ENCODE measurements at places on chromosomes 13 and 19.

- DNase-seq: peak; percentile 28
Measured at GRCh38 chr13:48493851-48494250, 39.0 kb downstream of the RCBTB2 start.

- no peak for DNase-seq
Measured at GRCh38 chr13:74068471-74068870, 65.7 kb downstream of the KLF12 start.

DNA sequence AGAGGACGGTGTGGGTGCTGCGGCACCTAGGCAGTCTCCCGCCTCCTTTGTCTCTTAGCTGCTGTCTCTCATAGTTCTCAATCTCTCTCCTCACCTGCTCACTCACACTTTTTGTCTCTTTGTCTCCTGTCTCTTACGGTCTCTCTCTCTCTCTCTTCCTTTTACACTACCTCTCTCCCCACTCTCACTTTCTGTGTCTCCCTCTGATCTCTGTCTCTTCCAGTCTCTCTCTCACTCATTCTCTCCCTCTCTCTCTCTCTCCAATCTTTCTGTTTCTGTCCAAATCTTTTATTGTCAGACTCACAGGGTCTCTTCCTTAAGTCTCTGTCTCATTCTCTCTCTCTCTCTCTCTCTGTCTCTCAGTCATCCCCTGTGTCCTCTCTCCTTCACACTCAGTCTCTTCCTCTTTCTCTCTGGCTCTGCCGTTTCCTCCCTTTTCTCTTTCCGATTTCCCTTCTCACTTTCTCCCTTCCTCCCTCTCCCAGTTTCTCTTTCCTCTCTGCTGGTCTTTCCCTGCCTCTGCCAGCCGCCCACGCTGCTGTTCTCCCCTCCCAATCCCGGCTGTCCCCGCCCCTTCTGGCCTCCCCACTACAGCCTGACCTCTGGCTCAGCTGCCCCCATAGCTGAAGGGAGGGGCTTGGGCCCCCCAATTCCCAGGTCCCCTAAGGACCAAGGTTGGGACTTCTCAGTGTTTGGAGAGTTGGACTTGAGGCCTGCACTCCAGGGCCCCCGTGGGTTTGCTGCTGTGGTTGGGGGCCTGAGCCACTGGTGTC is at the start of gene PLEKHA4:
Gene PLEKHA4, minus strand, starts transcription at position 504 of the 773 bp plus-strand sequence. CDS start 997 bp downstream, outside the sequence.
- DNase-seq: peak; percentile 76

GRCh38 chr19:1133471-1133929 is 29.7 kb downstream of the GPX4 start:
- peak; percentile 26 for DNase-seq

DNA sequence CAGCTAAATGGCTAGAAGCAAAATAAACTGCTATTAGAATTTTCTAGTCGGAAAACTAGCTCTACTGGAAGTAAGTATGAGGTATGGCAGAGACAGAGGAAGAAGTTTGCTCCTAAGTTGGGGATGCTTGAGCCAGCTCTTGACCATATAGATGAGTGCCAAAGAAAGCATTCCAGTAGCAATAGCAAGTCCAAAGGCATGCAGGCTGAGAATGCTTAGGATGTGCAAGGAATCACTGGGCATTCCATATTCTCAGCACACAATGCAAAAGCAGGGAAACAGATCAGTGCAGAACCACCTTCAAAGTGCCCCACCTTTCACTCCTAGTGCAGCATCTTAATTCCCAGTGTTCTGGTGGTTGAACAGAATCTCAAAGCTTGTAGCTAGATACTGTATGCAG is 32.9 kb downstream of the SERTM1 start:
- DNase-seq: peak; percentile 83

DNA sequence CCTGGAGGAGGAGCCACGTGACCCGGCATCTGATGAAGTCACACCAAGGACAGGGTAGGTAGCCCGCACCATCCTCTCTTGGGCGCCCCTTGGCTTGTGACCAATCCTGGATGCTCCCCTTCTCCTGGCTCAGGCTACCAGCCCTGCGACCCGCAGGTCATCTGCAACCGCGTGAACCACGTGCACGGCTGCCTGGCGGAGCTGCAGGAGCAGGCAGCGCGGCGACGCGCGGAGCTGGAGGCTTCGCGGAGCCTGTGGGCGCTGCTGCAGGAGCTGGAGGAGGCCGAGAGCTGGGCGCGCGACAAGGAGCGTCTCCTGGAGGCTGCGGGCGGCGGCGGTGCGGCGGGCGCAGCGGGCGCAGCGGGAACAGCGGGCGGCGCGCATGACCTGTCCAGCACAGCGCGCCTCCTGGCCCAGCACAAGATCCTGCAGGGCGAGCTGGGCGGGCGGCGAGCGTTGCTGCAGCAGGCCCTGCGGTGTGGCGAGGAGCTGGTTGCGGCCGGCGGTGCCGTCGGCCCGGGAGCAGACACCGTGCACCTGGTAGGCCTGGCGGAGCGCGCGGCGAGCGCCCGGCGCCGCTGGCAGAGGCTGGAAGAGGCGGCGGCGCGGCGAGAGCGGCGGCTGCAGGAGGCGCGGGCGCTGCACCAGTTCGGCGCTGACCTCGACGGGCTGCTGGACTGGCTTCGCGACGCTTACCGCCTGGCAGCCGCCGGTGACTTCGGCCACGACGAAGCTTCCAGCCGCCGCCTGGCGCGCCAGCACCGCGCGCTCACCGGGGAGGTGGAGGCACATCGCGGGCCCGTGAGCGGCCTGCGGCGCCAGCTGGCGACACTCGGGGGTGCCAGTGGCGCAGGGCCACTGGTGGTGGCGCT is 45.9 kb downstream of the SPTBN4 start:
- peak; percentile 50 for DNase-seq

- no peak for DNase-seq
Measured at GRCh38 chr13:66014771-66015170, 1215.4 kb downstream of the PCDH9 start.

GRCh38 chr19:39078436-39079200 is 5.5 kb upstream of the ACP7 start:
- DNase-seq: peak; percentile 92

GRCh38 chr13:111852725-111853518 is 214.0 kb upstream of the SOX1 start:
- no peak for DNase-seq

DNA sequence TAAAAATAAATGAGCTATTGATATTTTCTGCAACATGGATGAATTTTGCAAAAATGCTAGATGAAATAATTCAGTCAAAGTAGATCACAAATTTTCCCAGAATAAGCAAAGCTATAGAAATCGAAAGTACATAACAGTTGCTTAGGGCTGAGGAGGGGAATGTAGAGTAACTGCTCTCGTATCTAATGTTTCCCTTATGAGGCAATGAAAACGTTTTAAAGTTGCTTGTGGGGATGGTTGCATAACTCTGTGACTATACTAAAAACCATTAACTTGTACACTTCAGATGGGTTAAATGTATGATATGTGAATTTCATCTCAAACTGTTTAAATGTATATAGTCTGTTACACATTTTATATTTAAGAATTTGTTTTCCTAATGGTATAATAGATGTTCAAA is 231.7 kb downstream of the GGACT start:
- no peak for DNase-seq

GRCh38 chr13:30033681-30034457 is 183.5 kb upstream of the UBL3 start:
- peak; percentile 90 for DNase-seq

- DNase-seq: peak; percentile 95
Measured at GRCh38 chr19:13060964-13061927, 41.4 kb downstream of the LYL1 start.

- no peak for DNase-seq
Measured at GRCh38 chr19:5099701-5100221, 130.8 kb downstream of the KDM4B start.

GRCh38 chr19:44857837-44858236 is 11.7 kb downstream of the NECTIN2 start:
- DNase-seq: no peak

- no peak for DNase-seq
Measured at GRCh38 chr13:33180122-33180804, 105.3 kb downstream of the STARD13 start.

DNA sequence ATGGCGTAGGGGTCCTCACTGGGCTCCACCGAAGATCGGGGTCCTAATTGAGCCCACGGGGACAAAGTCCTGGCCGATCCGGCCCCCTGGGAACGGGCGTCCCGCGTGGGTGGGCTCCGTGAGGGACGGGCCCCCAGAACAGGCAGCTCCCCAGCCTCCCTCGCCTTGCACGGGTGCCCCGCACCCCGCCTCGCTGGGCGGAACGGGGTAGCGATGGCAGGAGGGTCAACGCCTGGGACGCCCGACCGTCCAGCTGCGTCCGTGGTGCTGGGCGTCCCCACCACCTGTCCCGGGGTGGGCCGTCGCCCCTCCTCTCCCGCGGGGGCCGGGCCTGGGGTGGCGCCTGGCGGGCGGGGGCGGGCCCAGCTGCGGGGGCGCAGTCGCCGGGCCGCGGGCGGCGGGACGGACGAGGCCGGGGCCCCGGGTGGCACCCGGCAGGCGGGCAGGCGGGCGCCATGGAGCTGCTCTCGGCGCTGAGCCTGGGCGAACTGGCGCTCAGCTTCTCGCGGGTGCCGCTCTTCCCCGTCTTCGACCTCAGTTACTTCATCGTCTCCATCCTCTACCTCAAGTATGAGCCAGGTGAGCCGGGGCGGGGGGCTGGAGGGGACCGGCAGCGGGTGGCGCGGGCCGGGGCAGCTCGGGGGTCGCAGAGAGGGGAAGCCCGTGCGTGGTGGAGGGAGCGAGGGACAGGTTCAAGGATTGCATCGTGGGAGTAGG is at the start of gene TMEM38A:
Gene TMEM38A, plus strand, starts transcription at position 377 of the 717 bp plus-strand sequence. Its CDS starts 79 bp downstream, at position 456.
- peak; percentile 69 for DNase-seq
